ENCODE measurements at places on chromosomes 1 and 21. TPM values are rescaled to one million over a fixed set of nuclear protein-coding genes. Genes with fewer than 3 reads are reported as not detected.

DNA sequence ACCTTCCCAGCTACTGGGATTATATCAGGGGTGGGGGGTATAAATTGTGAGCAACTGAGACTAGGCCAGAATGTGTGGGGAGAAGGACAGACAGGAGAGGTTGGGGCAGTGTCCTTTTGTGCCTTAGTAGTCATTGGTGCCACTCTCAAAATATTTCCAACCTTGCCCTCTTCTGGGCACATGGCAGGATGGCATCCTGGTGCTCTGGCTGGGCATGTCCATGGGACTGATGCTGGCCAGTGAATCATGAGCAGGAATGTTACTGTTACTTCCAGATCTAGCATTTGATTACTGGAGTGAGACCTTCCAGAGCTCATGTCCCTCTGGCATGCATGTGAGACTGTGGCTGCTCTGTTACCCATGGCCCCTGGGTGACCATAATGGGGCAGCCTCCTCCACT, 151.2 kb downstream of the MATN1 start:
- no peaks in the 10 kb centered on the region for H3K36me3 ChIP-seq
- no peak overlapping the region for H3K4me3 ChIP-seq
- H3K27ac ChIP-seq: no peak overlapping the region
- no peaks in the 10 kb centered on the region for H3K4me1 ChIP-seq
- no peak for DNase-seq

- no peaks in the 10 kb centered on the region for H3K36me3 ChIP-seq
- no peak for DNase-seq
Observed at GRCh38 chr1:44995467-44996238, 9.3 kb upstream of the EIF2B3 start.

DNA sequence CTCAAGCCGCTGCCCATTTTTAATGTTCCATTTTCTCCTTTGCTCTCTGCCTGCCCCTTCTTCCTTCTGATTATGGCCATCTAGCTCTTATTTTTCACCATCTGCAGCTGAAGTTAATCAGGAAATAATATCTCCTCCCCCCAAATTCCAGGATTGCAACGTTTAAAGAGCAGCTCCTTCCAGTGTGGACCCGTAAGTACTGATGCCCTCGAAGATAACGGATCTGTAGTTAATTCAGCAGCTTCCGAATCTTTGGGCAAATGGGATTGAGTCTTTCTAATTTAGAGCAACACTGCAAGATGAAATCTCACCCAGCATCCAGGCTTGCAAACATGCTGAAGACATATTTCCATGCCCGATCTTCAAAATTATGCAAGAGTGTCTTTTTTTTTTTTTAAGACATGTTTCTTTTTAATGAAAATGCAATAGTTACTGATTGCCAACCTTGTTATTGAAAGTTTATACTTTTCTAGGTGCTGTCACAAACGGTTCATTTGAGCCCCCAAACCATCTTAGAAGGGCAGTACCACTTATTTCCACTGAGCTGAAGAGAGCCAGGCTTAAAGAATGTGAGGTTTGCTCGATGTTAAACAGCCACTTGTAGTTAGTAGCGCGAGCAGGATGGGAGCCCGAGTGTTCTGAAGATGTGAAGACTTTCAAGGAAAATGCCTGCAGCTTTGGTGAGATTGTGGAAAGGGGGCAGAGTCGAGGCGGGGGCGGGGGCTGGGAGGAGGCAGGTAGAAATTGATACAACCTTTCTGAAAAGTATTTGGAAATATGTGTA, 10.9 kb upstream of the RCAN3 start:
- no peaks in the 10 kb centered on the region for H3K27me3 ChIP-seq
- DNase-seq: no peak
- no peak overlapping the region for H3K4me3 ChIP-seq
- H3K4me1 ChIP-seq: no peaks in the 10 kb centered on the region
- H3K27ac ChIP-seq: no peak overlapping the region

DNA sequence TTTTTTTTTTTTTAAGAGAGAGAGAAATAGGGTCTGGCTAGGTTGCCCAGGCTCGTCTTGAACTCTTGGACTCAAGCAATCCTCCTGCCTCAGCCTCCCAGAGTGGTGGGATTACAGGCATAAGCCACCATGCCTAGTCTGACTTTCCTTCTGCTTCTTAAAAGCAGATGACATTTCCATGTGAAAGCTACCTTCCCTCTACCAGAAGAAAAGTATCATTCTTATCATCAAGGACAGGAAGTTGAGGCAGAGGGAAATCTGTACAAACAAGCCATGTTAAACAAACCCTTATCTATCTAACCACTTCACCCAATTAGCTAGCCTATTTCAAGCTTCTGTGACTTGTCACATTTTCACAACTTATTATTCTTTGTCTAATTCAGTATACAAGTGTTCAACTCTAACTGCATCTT, 54.8 kb downstream of the SAMSN1 start:
- H3K4me3 ChIP-seq: no peak overlapping the region
- no peaks in the 10 kb centered on the region for H3K4me1 ChIP-seq
- no peaks in the 10 kb centered on the region for H3K27me3 ChIP-seq
- H3K36me3 ChIP-seq: no peaks in the 10 kb centered on the region

DNA sequence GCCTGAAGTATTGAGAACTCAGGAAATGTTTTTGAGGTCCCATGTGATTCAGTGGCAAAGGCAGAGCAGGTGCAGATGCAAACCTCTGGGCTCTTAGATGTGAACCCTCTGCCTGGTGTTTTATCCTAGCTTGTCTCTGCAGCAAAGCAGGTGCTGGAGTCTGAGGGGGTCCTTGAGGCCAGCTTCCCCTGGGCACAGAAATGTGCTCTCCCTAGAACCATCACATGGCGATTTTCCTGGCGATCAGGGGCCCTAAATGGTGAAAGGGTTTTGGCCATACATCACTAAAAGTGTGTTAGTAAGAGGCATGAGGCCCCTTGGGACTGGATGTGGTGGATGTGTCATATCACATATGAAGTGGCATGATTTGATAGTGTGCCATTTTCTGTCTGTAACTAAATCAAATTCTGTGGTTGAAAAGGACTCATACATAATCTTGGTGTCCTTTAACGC, 144.8 kb downstream of the ST6GALNAC3 start:
- no peak for DNase-seq
- H3K4me3 ChIP-seq: no peak overlapping the region
- H3K4me1 ChIP-seq: no peaks in the 10 kb centered on the region
- no peaks in the 10 kb centered on the region for H3K27me3 ChIP-seq
- H3K36me3 ChIP-seq: no peaks in the 10 kb centered on the region

- no peak for DNase-seq
- H3K4me3 ChIP-seq: no peak overlapping the region
- no peaks in the 10 kb centered on the region for H3K27me3 ChIP-seq
- no peak overlapping the region for H3K27ac ChIP-seq
- no peaks in the 10 kb centered on the region for H3K4me1 ChIP-seq
- no peaks in the 10 kb centered on the region for H3K36me3 ChIP-seq
Observed at GRCh38 chr21:29953690-29954089, 13.9 kb upstream of the GRIK1 start.

DNA sequence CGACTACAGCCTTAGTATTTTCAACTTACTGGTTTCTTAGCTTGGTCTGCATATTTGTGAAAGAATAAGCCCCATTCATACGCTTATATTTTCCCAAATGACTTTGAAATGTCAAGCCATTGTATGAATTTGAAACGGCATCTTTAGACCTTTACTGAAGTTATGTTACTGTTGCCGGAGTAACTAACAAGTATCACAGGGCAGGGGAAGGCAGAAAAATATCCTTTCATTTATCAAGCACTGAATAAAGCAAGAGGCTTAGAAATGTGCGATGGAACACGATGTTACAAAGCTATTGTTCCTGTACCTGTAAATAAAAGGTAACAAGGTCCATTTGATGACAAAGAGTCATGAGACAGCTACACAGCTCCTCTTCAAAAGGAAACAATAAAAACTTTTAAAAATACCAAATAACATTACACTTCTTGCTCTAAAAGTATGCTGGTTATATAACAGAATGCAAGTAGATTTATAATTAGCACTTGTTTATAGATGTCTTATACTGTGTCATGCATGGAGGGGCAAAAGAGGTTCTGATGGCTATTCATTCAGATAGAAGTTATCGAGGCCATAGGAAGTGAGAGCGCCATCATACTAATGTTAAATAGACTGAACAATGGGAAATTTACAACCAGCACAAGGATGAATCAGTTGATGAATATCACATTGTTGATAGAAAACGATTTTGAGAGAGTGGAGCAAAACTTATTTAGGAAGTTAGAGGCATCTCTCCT, 322.6 kb downstream of the RGS7 start:
- no peaks in the 10 kb centered on the region for H3K4me1 ChIP-seq
- no peak overlapping the region for H3K4me3 ChIP-seq
- H3K27ac ChIP-seq: no peak overlapping the region
- DNase-seq: no peak
- no peaks in the 10 kb centered on the region for H3K27me3 ChIP-seq

- no peaks in the 10 kb centered on the region for H3K36me3 ChIP-seq
- H3K4me3 ChIP-seq: no peak overlapping the region
- peaks cover 7% of the 10 kb centered on the region for H3K27me3 ChIP-seq
- H3K27ac ChIP-seq: no peak overlapping the region
Observed at GRCh38 chr21:31909153-31910073, 36.6 kb downstream of the HUNK start.

DNA sequence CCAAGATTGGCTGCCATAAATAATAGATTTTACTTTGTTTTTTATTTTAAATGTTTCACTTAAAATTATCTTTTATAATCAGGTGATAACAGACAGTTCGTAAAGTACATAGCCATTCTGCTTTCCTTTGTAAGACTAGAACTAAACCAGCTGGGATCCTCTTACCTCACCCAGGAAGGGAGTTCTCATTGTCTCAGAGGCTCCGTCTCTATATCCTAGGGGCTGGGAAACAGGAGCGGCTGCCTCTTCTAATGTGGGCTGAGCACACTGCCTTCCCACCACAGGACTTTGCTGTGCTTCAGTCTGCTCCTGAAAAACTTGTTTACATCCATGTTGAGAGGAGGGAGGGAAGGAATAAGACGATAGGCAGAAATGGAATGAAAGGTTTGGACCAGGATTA, 45.6 kb upstream of the PGD start:
- H3K4me3 ChIP-seq: no peak overlapping the region
- no peaks in the 10 kb centered on the region for H3K4me1 ChIP-seq
- no peak overlapping the region for H3K27ac ChIP-seq
- H3K36me3 ChIP-seq: peaks cover 8% of the 10 kb centered on the region
- H3K27me3 ChIP-seq: no peaks in the 10 kb centered on the region
- DNase-seq: no peak

IFI44 gene
- 144 TPM for total RNA-seq

HPCA gene
- not detected for total RNA-seq

FLG2 gene
- total RNA-seq: not detected

IGSF21 gene
- total RNA-seq: not detected

MEX3A gene
- total RNA-seq: 32.9 TPM

CENPL gene
- total RNA-seq: 7.9 TPM

BROX gene
- 44.7 TPM for total RNA-seq

Data from astrocyte (in vitro differentiated cells and primary cell).